ENCODE measurements at places on chromosomes 13 and 19. TPM values are rescaled to one million over a fixed set of nuclear protein-coding genes. Genes with fewer than 3 reads are reported as not detected.

GRCh38 chr13:91331047-91331915, 16.2 kb upstream of the MIR17HG start:
- no peak for DNase-seq

DNA sequence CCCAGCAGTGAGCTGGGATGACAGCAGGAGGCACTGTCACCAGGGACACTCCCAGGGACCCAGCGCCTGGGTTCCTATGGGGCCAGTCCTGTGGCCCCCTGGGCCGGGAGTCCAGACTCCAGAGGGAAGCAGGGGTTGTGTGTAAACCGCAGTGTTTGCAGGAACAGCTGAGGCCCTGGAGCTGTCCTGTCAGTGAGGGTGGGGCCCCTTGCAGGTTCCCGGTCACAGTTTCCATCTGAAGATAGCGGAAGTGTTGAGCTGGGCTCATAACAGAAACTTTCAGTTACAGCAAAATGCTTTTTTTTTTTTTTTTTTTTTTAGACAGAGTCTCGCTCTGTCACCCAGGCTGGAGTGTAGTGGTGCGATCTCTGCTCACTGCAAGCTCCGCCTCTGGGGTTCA, 17.7 kb upstream of the CSNK1G2 start:
- no peak for DNase-seq

Gene ZNF544
- 10.0 TPM for total RNA-seq

Gene CBARP
- total RNA-seq, result 0.38 TPM

Gene CCDC70
- total RNA-seq, result not detected

- DNase-seq, result no peak
Observed at GRCh38 chr13:91657283-91657682, 258.9 kb downstream of the GPC5 start.

Gene ZNF699
- 0.93 TPM for total RNA-seq

- DNase-seq, result no peak
Observed at GRCh38 chr13:79070343-79070974, 335.6 kb downstream of the RBM26 start.

DNA sequence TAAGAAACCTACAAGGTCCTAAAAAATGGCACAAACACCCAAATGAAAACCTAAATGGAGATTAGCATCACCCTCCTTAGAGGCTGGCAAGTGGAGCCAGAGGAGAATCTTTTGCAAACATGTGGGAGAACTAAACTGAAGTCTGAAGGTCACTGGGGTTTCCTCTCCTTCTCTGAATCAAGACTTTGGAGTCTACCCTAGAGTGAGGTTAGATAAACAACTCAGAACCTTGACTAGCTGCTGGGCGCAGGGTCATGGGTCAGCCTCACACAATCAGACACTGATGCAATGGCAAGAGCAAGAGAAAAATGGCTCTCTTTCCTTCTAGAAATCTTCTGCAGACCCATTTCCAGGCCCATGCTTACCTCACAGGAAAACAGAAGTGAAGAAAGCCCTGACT, 165.8 kb downstream of the KCTD12 start:
- DNase-seq, result no peak

Gene FGF14
- 0.48 TPM for total RNA-seq

Gene FGF22
- 0.30 TPM for total RNA-seq

DNA sequence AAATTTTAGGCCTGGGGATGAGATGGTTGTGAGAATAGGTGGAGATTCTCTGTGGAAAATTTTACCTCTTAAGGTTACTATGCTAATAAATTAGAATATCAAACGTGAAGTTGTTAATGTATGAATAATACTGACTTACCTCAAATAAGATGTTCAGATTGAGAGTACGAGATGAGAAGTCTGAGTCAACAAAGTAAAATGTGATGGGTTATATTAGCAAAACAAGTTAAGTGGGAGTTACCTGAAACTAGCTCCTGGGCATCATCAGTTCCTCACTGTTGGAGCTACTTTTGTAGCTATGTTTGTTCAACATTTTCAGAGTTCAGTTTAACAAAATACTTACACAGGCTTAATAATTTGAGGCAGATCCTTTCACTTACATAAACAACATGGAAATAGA, 108.6 kb downstream of the PIBF1 start:
- no peak for DNase-seq

GRCh38 chr13:43057653-43058317, 34.4 kb downstream of the DNAJC15 start:
- no peak for DNase-seq

DNA sequence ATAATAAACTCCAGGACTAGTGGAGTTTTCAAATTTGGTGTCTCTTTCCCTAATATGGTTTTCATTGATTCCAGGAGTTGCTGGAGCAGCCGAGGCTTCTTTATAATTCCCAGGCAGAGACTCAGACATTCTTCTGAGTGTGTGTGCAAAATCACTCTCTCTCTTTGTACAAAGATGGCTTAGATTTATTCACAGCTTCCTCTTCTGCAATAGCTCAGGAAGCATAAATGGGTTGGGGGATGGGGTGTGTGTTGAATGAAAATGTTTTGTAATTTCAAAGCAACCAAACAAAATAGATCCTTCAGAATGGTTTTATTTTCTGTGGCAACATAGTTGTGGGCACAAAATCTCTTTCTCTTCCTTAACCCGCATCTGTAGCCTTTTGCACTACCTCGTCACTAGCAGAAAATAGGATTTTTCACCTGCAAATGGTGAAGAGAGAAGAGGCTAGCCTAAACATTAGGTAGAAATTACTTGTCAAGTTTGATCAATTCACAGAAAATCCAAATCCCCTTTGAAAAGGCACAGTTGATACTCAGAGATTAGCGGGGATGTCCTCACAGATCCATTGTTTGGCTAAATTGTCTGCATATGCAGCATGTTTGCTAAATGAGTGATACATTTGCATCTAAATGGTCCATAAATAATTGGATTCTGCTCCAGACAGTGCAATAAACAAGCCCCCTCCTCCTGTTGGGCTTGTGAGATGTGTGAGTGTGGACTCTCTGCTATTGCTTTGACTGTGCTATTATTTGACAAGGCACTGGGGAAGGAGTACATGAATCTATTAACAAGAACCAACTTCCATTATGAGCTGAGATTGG, 66.7 kb downstream of the CBY2 start:
- DNase-seq, result no peak

Gene ONECUT3
- total RNA-seq, result 0.03 TPM

DNA sequence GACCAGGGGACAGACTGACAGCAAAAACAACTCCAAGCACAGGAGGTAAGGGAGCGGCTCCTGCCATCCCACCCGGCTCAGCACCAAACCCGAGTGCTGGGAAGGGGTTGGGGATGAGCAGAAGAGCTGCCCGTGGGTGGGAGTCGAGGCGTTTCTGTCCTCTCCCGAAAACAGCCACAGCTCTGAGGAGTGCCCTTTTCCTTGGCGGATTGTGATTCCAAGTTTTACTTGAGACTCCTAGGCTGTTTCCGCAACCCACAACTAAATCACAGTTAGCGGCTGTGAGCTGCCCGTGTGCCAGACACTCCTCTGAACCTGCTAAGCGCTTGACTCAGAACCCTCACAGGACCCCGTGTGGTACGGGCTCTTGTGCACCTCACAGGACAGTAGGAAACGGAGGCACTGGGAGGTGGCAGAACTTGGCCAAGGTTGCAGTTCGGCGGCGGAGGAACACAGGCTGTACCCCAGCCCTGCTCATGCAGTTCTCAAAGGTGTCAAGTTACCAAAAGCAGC, 21.4 kb downstream of the CFAP97D2 start:
- no peak for DNase-seq

DNA sequence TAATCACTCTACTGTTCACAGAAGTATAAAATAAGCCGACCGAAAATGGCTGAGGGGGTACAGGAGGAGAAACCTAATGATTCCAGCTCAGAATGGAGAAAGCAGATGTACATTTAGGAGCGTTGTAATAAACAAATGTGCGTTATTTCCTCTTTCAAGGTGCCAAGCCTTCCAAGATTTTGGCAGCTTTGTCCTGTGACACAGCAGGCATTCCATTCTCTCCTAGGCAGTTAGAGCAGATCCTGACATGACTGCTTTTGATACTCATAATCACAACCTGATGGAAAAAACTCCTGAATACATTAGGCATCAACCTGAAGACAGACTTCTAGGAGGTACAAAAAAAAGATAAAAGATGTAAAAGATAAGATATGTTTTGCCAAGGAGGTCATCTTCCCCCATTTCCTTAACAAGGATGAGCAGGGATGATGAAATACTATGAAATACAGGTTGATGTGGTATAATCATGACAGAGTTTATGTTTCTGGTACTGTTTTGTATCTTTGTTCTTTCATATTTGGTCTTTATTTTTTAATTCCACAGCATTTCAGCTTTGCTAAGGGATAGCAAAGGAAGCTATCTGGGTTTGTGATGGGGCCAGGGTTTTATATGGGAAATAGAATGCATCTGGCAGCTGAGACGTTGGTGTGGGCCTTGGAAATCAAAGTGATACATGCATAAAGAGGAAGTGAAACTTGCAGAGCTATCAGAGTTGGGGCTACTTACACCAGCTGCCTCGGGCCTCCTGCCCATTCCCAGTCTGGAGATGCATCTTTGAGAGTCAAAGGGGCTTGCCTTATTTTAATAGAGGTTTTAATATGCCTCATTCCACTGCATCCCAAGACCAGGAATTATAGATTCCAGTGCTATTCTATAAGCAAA, 222.5 kb downstream of the OXGR1 start:
- no peak for DNase-seq

- no peak for DNase-seq
Observed at GRCh38 chr13:80428349-80429096, 87.6 kb upstream of the SPRY2 start.

Gene ERICH6B
- not detected for total RNA-seq

Gene TNNT1
- total RNA-seq, result 0.18 TPM

Gene SCAF1
- 35.5 TPM for total RNA-seq

Gene ZNF625
- total RNA-seq, result 0.15 TPM

GRCh38 chr13:114235697-114236096, 1.0 kb downstream of the CDC16 start:
- no peak for DNase-seq

GRCh38 chr13:110991991-110992508, 77.2 kb upstream of the ANKRD10 start:
- DNase-seq, result no peak

GRCh38 chr13:33194820-33195692, 90.5 kb downstream of the STARD13 start:
- DNase-seq, result no peak

Gene PDX1
- 0.70 TPM for total RNA-seq
